CD4-positive, alpha-beta T cell treated with Interferon alpha-2 for 1 hour (primary cell): ENCODE measurements at places on chromosomes 16 and 17.

DNA sequence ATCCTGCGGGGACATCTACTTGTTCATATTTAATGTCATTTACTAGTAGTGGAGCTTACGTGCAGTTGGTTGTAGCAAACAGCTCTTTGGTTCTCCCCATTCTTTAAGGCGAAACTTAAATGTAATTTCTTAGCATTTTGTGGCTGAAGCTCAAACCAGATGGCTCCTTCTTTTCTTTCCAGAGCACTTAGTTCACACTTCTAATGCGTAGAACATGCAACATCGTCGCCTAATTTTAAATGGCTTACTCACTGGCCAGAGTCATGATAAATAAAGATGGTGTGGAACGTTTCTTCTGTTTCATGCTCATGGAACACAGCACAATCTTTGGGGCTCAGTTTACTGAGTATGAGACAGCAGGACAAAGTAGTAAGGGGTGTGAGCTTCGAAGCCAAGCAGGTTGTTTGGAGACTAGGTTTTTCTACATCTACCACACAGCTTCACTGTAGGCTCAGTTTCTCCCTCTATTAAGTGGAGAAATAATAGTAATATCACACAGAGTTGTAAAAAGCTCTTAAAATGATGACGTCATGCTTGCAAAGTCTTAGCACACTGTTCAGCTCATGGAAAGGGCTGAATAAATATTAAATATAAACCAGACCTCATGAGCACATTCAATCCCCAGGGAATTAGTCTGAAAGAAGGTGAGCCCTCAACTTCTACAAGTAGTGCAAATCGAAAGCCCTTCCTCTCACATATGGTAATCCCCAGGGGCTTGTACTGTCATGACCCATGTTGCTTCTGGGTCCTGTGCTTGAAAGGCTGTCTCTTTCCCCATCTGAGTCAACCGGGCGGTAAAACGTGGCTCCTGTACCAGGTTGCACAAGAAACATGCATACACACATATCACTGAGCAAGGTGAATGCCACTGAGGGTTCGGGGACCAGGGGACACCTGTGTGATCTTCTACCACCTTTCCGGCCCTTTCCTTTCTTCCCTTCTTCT is 384.3 kb downstream of the CDH13 start:
- DNase-seq, result no peak

DNA sequence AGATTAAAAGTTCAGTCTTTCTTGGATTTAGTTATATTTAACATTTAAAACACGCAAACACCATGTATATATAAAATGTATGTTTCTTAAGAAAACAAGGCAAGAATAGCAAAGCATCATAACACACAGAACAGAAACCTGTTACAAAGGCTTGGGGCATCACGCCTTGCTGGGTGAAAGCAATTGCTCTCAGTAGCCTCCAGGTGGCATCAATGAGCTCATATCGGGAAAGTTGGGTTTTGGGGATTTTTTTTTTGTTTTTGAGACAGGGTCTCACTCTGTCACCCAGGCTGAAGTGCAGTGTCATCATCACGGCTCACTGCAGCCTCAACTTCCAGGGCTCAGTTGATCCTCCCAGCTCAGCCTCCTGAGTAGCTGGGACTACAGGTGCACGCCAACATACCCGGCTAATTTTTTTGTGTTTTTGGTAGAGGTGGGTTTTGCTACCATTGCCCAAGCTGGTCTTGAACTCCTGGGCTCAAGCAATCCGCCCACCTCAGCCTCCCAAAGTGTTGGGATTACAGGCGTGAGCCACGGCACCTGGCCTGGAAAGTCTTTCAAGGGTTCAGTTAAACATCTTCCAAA is 56.9 kb downstream of the CYB5D2 start:
- DNase-seq, result peak; percentile 59

GRCh38 chr17:43200127-43200526 is 11.5 kb upstream of the TMEM106A start:
- DNase-seq, result no peak

DNA sequence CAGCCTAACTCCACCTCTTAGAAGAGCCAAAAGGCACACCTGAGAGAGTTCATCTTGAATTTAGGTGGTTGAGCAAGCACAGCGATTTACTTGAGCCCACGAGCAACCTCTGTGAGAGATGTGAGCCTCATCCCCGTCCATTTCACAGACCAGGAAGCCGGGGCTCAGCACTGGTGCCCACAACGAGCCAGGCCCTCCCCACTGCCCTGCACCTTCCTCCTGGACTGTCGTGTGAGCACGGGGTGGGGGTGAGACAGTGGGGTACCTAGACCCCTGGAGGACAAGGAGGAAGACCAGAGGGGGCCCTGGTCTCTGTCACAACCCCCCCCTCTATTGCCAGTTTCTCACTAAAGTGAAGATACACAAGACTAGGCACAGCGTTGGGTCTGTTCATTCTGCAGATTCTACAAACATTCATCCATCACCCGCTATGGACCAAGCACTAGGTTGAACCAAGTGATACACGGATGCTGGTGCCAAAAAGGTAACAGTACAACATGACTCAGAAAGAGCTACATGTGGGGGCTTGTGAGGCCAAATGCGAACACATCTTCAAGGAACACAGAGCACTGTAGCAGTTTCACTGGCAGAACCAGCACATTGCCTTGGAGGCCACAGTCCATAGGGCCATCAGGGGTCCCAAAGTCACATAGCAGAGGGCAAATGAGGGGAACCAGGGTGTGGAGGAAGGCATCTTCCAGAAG is 231.9 kb downstream of the PARN start:
- DNase-seq, result no peak

DNA sequence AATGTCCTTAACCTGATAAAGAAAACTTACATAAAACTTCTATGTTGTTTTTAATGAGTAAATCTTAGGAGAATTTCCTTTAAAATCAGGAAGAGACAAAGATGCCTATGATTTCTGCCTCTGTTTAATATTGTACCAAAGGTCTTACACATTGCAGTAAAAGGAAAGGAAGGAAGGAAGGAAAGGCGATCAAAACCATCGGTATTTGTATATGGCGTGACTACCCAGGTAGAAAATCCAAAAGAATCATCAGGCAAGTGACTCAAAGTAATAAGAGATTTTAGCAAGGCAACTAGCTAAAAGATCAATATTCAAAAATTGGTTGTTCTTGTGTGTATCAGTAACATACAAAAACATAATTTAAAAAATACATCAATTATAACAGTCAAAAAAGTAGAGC is 3.5 kb downstream of the ICAM2 start:
- no peak for DNase-seq

DNA sequence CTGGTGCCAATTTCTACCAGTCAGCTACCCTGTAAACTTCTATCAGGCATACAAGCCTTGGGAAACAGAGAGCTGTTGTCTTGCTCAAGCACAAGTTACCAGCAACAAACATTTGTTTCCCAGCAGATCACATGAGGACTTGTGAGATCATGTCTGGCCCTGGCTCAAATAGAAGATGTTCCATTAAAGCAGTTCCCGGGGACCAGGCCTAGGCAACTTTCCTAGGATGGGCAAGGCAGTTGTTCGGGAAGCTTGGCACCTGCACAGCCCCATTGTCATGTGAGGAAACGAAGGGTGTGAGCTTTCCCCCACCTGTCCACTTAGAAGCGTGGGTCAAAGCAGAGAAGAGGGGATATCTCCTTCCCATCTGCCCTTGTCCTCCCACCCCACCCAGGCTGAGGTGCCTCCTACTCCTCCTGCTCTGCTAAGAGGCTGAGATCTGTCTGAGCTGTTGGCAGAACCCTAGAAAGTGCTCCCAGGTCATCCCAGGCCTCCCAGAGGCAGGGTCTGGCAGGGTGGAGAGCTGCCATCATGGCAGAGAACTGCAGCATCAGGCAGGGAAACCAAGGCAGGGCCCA is 11.2 kb upstream of the SLC47A2 start:
- DNase-seq, result no peak

- no peak for DNase-seq
Observed at GRCh38 chr17:31548709-31549108, 157.2 kb downstream of the RAB11FIP4 start.

DNA sequence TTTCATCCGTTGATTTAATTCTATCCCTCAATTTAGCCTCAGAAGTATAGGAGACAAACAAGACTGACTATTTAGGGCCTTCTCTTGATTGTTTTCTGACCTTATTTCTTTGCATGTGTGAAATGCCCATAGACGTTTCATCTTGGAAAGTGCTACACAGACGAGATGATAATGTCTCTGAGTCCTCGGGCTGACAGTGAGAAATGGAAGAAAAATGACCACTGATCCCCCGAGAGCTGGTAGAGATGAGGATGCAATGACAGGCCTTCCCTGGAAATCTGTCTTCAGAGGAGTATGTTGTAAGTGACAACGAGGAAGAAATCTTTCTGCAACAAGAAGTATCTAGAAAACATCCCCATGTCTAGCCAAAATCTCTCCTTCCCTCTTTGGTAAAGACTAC is 522.9 kb downstream of the HAPSTR1 start:
- DNase-seq, result no peak

DNA sequence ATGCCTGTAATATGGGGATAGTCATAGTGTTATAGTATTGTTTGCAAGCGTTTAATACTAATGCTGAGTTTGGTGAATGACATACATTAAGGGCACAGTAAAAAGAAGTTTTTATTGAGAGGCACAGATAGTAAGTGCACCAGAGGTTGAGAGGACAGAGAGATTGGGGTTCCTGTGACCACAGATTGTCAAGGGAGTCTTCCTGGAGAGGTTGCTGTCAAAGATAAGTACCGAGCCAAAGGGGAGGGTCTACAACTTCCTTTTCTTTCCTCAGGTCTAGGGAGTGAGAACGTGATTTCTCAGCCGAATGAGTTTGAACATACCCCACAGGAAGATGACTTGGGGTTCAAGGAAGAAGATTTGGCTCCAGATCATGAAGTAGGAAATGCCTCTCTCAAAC is 1.8 kb downstream of the ZNF48 start:
- no peak for DNase-seq

DNA sequence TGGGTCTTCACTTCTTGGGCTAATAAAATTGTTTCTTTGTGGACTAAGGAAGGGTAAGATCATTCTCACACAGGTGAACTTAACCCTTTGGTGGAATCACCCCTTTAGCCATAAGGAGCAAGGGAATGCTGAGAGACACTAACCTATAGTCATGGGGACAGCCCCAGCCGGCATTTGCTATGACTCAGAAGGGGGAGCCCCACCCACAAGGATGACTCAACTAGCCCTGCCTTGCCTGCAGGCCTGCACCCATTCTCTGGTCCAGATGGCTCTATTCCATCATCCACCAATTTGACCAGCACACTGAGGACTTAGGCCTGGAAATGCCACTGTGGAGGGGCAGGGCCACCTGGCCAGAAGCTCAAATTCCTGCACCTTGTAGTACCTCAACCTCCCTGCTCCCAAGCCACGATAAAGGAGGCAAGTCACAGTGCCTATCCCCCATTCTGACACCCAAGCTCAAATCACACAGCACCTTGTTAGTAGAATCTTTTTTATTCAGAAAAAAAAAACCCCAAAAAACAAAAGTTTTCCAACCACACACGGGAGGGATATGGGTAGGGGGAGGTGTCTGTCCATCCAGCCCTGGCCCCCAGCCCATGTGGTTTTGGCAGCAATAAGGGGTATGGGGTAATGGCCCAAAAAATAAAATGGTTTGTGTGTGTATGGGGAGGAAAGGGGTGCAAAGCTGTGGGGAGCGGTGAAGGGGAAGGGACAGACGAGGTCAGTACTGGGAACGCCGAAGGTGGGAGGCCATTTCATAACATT is 3.0 kb downstream of the PFN1 start:
- peak; percentile 76 for DNase-seq

GRCh38 chr17:16932611-16933010 is 39.3 kb downstream of the TNFRSF13B start:
- DNase-seq, result no peak

GRCh38 chr17:77837917-77838316 is 120.6 kb upstream of the TNRC6C start:
- DNase-seq, result no peak

DNA sequence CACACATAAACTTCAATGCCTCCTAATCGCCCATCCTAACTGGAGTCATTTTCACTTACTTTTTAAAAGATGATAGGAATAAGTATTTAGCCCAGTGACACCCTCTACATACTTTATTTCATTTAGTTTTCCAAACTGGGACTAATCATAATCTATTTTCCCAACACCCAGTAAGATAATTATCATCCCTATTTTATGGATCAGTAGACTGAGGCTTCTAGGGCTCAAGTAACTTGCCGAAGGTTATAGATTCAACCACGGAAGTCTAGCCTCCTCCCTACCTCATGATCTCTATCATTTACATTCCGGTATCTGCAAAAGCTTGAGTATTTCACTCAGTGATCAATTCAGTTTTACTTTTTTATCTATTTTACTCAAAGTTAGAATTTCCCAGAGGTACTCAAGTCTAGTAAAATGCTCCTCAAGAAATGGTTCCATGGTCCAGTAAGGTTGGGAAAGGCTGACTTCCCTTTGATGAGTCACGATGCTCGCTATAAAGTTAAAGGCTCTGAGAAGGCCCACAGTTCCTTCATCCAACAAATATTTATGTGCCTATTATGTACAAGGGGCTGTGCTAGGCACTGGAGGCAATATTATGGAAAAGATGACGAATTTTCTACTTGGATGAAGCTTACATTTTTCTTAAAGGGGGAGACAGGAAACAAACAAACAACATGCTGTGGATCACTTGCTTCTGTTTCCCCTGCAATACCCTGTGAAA is 75.1 kb downstream of the TOX3 start:
- DNase-seq, result no peak

GRCh38 chr17:75476271-75476671 is 19.8 kb downstream of the TMEM94 start:
- DNase-seq, result no peak

- peak; percentile 7 for DNase-seq
Observed at GRCh38 chr16:85369741-85370528, 243.2 kb upstream of the GSE1 start.

- DNase-seq, result peak; percentile 44
Observed at GRCh38 chr17:2400474-2400866, 390 bp downstream of the MNT start.

DNA sequence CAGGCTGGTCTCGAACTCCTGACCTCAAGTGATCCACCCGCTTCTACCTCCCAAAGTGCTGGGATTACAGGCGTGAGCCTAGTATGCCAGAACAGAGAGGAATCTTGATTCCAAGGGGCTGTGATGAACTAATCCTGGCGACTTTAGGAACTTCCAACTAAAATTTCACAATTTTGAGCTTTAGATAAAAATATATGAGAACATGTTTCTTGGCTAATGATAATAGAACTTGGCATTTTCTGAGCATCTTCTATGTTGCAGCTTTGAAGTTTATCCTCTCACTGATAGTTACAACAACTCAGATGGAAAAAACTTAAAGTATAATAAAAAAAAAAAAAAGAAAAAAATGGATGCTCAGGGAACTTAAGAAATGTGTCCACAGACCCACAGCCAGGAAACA is 69.8 kb upstream of the WSCD1 start:
- DNase-seq, result no peak

- peak; percentile 28 for DNase-seq
Observed at GRCh38 chr17:46942441-46943217, 19.7 kb downstream of the GOSR2 start.

- no peak for DNase-seq
Observed at GRCh38 chr17:7262192-7262934, at the start of gene CLDN7. TSS of gene CLDN7 (minus strand) at chr17:7262478. CDS start at chr17:7262043, 435 bp downstream.

GRCh38 chr16:66508248-66508913 is 41.5 kb downstream of the TK2 start:
- no peak for DNase-seq
